HepG2 (cell line): ENCODE measurements at places on chromosomes 6 and 20. TPM values are rescaled to one million over a fixed set of nuclear protein-coding genes. Genes with fewer than 3 reads are reported as not detected.

Gene SAMD5
- 0.02 and 0.04 TPM in 2 replicates for total RNA-seq

Gene CST7
- not detected in 2 replicates for total RNA-seq

Gene GATA5
- 0.20 and 0.39 TPM in 2 replicates for total RNA-seq

Gene BIRC7
- total RNA-seq: 0.20 and 0.27 TPM in 2 replicates

Gene SLA2
- total RNA-seq: 1.6 and 1.8 TPM in 2 replicates

Gene HCRTR2
- total RNA-seq: not detected in 2 replicates

Gene WFDC12
- not detected in 2 replicates for total RNA-seq

Gene CCM2L
- 0.15 TPM in 1 of 2 replicates, not detected in the other for total RNA-seq

Gene RHAG
- total RNA-seq: not detected in 2 replicates

DNA sequence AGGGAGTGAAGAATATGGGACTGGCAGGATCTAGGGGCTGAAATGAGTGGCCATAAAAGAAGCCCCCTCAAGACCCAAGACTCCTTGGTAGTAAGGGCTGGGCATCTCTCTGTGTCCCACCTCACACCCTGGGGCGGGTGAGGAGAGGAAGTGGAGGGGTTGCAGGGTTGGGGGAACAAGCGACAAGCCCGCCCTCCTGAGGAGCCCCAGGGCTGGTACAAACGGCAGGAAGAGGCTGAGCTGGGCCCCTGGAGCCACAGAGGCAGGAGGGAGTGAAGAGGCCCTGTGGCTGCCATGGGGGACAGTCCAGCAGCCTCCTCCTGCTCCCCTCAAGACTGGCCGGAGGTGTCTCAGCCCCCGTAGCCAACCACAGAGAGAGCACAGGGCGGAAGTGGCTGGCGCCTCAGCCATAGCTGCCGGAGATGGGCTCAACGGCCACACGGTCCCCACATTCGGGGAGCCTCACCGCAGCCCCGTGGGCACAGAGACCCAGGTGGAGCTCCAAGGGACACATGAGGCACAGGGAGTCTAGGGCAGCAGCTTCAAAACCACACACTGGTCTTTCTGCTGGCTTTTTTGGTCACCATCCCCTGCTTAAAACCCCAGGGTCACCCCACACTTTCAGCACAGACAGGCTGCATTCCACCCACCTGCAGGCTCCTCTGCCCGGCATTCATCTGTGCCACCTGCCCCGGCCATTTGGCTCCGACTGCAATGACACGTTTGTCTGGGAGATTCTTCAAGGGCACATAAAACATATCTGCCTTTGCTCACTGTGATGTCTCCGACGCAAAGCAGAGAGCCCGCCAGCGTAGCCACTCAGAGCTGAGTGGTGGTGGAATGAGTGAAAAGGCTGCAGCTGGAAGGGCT, 524 bp downstream of the C20orf203 start:
- no peak for DNase-seq

GRCh38 chr6:20924911-20925543, 390.8 kb downstream of the CDKAL1 start:
- DNase-seq: no peak

DNA sequence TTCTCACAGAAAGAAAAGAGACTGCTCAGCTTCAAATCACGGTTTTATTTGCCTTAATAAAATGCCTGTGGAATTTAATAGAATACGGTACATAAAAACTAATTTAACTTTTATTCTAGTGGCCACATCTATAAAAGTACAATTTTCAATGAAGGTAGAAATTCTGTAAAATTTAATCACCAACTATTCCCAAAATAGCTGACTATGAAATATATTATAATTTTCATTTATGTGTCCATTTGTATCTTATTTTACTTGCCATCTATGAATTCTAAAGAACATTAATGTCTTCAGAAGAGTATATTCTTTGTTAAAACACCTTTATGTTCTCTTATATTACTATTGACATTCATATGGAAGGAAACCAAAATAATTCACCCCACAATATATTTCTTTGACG, 192.6 kb downstream of the BTBD3 start:
- DNase-seq: no peak

DNA sequence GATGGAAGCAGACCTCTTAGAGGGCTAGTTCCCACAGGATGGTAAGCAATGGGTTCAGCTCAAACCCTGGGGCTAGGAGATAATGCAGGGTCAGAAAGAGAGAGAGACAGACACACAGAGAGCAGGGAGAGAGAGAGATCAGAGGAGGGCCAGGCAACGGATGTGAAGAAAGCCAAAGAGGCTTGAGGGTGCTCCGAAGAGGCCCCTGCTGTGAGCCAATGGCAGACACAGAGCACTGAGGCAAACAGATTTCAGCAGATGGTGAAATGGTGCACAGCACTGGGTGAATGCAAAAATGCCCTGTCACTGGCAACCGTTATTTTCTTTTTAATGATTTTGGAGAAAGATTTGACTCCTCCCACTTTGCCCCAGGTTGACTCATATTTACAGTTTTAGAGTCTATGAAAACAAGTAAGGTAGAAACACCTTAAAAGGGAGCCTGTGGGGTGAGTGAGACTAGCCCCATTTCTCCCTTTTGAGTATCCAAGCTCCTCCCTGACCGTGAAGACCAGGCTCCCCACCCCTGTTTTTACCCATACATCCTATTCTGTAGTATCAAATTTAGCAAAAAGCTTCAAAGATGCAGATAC, 840 bp downstream of the DEFB132 start:
- no peak for DNase-seq

GRCh38 chr6:47674673-47675072, 23.7 kb upstream of the ADGRF4 start:
- no peak for DNase-seq

DNA sequence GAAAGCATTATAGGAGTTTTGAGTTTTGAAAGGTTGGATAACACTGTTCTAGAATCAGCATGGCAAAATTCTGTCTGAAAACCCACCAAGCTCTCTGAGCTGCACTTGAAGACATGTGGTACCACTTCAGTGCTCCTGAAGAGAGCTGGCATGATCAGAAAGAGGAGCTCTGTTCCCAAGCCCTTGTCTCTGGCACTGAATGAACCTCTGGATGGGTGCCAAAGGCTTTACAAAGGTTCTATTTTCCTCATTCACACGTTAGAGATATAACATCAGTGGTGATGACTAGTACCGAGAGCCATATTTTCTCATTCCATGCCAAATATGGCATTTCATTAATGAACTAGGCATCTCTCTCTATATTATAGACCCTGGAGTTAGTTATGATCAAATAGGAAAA, 301.8 kb upstream of the ID4 start:
- no peak for DNase-seq

GRCh38 chr20:62296724-62297448, 5.9 kb upstream of the ADRM1 start:
- no peak for DNase-seq

- no peak for DNase-seq
These were observed 5.8 kb upstream of the SLC52A3 start for GRCh38 chr20:774016-774659.

DNA sequence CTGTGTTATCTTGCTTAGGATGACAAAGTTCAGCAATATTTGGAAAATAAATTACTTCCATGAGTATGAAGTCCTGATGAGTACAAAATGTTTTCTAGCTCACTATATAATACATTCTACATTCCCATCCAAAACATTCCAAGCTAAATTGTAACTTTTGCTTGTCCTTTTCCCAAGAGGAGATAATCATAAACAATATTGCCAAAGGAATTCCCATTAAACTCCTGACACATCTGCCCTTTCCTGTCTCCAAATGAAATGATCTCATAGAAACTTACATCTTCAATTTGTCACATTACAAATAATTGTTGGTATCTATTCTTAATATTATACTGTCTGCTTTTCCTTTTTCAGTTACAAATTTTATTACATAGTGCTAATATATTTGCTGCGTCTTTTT, 20.4 kb upstream of the SENP6 start:
- DNase-seq: no peak

DNA sequence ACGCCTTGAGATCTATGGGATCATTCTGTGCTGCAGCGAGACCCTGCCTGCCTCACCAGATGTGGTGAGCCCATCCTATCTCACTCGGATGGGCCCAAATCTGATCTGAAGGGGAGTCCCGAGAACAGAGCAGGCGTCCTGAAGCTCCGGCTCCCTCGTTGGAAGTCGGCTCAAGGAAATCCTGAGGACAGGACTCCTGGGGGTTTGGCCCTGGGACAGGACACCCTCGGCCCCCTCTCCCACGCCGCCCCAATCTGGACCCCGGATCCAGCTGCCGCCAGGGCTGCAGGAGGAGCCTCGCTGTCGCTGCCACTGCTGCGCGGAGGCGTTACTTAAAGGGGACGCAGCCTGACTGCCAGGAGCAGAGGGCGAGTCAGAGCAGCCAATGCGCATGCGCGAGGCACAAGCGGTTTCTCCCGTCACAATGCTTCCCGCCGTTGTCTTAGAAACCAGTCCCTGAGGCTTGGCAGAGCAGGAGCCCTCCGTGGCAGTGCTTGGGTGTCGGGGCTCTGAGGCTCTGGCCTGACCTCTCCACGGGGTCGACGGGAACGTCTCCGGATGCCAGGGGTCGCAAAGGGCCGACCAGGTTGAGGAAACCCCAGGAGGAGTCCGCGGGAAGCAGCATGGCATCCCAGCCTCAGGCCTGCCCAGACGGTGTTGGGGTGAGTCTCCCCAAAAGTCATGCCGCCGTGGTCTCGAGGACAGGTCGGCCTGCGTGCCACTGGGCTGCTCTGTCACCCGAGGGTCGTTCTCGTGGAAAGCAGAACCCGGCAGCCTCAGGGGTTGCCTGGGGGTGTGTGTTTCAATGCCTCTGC, 1567.8 kb upstream of the DEFB115 start:
- no peak for DNase-seq

DNA sequence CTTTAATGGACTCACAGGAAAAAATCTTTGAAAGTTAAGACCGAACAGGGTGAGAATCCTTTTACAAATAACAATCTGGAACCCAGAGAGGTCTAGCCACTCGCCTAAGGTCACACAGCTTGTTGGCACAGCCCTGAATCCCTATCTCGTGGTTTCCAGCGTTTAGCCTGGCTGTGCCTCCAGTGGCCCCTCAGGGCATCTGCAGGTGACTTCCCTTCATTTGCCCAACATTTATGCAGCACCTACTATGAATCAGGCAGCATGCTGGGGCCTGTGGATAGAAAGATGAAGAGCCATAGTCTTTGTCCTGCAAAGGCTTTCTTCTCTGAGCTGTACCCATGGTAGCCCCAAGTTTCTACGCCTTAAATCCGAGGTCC, 2.6 kb upstream of the NR2E1 start:
- no peak for DNase-seq

GRCh38 chr20:58523971-58524315, 8.7 kb upstream of the APCDD1L start:
- no peak for DNase-seq

DNA sequence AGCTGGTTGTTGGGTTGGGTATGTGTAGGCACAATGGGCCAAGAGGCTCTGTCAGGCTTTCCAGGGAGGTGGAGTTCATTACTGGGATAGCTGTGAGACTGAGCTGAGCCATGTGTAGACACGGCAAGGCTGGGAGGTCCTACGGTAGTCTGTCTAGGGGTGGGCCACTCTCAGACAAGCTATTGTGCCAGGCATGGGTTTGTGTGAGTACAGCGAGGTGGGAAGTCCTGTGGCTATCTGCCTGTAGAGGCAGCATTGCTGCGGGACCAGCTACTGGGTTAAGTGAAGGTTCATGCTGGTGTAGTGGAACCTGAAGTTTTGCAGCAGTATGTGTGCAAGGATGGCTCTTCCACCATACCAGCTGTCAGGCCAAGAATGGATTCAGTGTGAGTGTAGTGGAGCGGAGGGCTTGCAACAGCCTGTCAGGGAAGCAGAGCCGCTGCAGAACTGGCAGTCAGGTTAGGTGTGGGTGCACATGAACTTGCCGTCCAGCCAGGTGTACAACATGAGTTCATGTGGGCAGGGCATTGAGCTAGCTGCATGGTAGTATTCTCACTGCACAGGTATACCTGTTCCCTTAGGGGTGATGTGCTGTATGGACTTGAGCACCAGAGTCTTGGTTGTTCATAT, 78.0 kb upstream of the CENPW start:
- DNase-seq: no peak

- no peak for DNase-seq
These were observed 538.4 kb upstream of the NRSN1 start for GRCh38 chr6:23587582-23587981.
